Left lung (tissue), 14 donors: ENCODE measurements at places on chromosomes 5 and 9. TPM values are rescaled to one million over a fixed set of nuclear protein-coding genes. Genes with fewer than 3 reads are reported as not detected.

Gene AKNA
- 36.2 TPM for polyA plus RNA-seq

Gene NUTM2G
- polyA plus RNA-seq, result 0.82 TPM

Gene EIF4E1B
- polyA plus RNA-seq, result 0.07 TPM

Gene EGFLAM
- polyA plus RNA-seq, result 12.3 TPM

Gene SPINK4
- not detected for polyA plus RNA-seq

Gene TRPM3
- 2.1 TPM for polyA plus RNA-seq

Gene C5orf34
- 9.7 TPM for polyA plus RNA-seq
